Right ventricle myocardium inferior (tissue), 1 donor: ENCODE measurements at places on chromosomes 12 and 14. TPM values are rescaled to one million over a fixed set of nuclear protein-coding genes. Genes with fewer than 3 reads are reported as not detected.

GRCh38 chr14:84465880-84466279, 1064.1 kb upstream of the FLRT2 start:
- DNase-seq: no peak

DNA sequence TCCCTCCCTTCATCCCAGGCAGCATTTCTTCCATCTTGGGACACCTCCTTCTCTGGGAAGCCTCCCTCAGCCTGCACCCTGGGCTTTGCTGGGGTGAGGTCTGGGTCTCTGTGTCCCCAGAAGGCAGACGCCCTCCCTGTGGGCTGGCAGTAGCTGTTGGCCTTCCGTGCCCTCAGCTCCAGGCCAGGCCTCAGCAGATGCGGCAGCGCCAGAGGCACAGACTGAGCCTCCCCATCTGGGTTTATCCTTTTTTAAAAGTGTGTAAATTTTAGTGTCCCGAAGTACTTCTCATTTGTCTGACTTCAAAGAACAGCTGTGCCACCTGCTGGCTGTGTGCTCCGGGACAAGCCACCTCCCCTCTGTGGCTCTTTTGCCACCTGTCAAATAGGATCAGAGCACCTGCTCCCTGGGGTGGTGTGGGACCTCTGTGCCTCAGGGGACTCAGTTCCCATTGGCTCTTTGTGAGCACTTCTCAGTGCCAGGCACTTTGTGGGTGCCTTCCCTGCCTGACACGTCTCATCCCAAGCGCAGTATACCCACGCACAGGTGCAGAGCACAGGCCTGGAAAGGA, 11.1 kb downstream of the EXOC3L4 start:
- DNase-seq: no peak

DNA sequence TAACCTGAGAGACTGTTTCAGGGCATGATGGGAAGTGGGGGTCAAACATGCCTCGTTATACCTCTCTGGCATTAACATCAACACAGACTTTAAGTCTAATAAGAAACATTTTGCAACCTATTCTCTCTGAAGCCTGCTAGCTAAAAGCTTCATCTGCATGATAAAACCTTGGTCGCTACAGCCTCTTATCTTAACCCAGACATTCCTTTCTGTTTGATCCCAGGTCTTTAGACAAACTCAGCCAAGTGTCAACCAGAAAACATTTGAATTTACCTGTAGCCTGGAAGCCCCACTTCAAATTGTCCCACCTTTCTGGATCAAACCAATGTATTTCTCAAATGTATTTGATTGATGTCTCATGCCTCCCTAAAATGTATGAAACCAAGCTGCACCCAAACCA, 9.1 kb downstream of the PPP2R3C start:
- DNase-seq: no peak

Gene SLC6A15
- not detected for total RNA-seq

- DNase-seq: no peak
Measured at GRCh38 chr14:22384167-22384549, 204.9 kb downstream of the DAD1 start.

GRCh38 chr12:9341260-9341585, 133.0 kb upstream of the PZP start:
- DNase-seq: no peak

DNA sequence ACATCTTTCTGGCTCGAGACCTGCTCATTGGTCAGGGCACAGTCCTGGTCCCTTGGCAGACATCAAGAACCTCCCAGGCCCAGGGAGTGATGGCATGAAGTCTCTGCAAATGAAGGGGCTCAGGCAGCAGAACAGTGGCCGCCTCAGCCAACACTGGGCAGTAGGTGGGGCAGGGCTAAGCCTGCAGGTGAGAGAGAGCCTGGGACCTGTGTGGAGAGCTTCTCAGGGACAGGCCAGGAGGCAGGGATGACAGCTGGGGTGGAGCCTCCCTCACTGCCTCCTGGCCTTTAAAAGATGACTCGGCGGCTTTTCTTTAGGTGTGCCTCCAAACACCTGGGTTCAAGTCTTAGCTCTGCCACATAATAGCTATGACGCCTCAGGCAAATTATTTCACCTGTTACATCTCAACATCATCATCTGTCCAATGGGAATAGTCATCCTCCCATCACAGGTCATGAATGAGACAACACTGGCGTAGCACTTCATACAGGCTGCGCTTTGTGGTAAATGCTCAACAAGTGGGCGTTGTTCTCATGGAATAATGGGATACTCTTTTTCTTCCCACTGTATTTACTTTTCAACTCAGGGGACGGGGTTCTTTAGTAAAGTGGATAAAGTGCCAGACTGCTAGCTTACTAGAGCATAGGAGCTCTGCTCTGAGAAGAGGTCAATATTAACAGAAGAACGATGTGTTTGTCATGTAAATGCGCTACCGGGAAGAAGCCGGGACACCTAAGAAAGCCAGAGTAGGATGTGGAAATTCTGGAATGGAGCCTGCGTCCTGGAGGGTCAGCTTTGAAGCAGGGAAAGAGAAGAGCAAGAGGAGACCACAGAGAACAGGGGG, 277.4 kb downstream of the FOXN3 start:
- no peak for DNase-seq

- DNase-seq: no peak
Measured at GRCh38 chr14:102539544-102540314, 30.2 kb upstream of the ANKRD9 start.

- DNase-seq: no peak
Measured at GRCh38 chr14:73662487-73662943, 17.7 kb downstream of the DNAL1 start.
